Stimulated activated CD8-positive, alpha-beta memory T cell treated with anti-CD3 and anti-CD28 coated beads, Interleukin-2, amount 100 ng/mL, for 1 hour (primary cell): ENCODE measurements at places on chromosomes 3 and 15.

DNA sequence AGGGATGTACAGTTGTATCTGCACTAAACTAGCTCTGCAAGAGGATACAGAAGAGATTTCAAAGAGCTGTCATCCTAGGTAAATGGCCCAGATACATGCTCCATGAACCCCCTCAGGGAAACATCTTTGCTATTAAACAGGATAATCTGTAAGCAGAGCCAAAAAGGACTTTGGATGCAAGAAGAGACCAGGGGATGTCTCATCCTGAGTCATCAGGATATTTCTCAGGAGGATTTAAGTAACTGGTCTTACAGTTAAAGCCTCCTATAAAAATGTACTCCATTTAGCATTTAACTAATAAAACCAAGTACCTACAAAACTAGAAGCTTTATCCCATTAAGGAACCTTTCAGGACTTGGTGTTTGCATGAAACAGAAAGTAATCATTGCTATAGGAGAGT lies 48.2 kb upstream of the PHLDB2 start:
- DNase-seq = no peak

GRCh38 chr3:194080913-194081800 lies 54.8 kb upstream of the HES1 start:
- DNase-seq = no peak

- DNase-seq = no peak
These were observed 366.8 kb upstream of the ZNF385D start for GRCh38 chr3:22117751-22118346.

DNA sequence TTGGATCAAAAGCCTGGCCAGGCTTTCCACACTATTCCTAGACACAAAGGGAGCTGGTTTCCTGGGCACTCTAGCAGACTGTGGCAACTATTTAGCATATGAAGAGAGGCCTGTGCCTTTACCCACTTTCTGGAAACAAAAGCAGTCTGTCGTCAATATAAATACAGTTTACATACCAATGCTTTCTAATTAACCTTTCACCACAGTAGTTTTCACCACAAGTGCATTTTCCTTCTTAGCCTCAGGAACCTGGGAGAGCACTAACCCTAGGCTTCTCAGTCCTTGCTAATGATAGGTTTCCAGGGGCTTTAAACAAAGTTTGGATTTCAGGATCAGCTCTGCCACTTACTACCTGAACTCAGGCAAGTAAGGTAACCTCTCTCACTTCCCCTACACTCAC lies 499.1 kb downstream of the MAGI1 start:
- DNase-seq = no peak

DNA sequence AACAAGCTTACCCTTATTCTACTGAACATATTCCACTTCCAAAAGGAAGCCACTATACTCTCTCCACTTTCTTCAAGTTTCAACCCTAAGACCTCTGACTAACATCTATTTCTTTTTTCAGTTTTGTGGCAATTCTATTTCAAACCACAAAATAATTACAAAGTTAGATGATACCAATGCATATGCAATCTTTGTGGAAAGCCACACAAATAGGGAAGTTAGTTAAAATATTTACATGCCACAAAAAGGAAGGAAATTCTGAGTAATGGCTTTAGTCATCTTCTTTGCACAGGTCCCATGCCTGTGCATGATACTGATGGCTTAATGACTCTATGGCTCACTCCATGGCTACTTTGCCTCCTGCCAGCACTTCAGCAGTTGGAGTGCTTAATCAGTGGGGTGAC lies 57.0 kb upstream of the MCTP2 start:
- no peak for DNase-seq
